Stimulated activated effector memory CD8-positive, alpha-beta T cell treated with anti-CD3 and anti-CD28 coated beads, Interleukin-12 subunit alpha, Interleukin-12 subunit beta, amount 100 ng/mL, for 72 hours (primary cell): ENCODE measurements at places on chromosomes 11 and 22.

DNA sequence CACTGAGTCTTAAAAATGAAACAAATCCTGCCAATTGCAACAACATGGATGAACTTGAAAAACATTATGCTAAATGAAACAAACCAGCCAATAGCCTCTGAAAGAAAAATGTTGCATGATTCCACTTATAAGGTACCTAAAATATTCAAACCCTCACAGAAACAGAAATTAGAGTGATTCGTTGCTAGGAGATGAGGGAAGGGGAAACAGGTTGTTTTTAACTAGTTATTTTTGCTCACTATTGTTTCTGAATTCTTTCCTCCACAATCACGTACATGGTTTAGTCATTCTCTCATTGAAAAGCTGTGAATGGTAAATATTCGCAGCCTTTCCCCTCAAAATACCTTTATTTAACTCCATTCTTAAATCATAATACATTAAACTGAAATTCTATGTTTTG, 14.0 kb upstream of the TYR start:
- DNase-seq, result no peak

GRCh38 chr22:46292732-46293131, 3.9 kb upstream of the GTSE1 start:
- DNase-seq, result no peak

DNA sequence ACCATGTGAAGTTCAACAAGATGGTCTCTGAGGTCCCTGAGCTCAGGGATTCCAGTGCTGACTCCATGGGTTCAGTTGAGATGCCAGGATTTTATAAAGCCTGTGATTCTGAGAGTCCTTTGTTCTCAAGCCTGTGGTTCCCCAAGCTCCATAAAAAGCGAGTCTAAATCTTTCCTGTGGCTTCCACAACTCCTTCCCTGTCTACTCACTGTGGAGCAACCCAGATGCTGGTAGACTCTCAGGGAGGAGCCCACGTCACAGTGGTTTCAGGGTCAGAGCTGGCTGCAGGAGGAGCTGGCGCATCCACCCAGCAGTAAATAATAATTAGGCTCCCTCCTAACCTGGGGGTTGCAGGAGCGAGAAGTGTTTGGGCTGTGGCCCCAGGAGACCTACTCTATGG, 2.0 kb upstream of the RELT start:
- DNase-seq, result no peak

- no peak for DNase-seq
Observed at GRCh38 chr11:8231979-8232378, 31.7 kb downstream of the LMO1 start.

- no peak for DNase-seq
Observed at GRCh38 chr11:2846056-2846455, 39.5 kb downstream of the CDKN1C start.

DNA sequence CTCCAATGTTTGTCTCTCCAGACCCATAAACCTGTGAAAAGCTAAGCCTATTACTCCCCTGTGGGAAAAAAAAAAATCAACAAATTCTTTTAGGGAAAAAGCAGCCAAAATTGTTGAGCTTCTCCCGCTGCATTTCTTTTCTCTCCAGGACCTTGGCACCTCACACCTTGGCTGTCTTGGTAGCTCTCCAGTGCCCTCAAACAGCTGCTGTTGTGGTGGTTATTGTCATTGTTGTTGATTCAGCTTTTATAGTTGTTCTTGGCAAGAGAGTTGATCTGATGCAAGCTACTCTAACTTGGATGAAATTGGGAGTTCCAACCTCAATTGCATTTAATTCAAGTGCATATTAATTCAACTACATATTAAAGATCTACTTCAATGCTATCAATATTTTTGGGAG, 516.9 kb upstream of the LARGE1 start:
- no peak for DNase-seq

GRCh38 chr22:25666308-25666707, 75.7 kb upstream of the MYO18B start:
- no peak for DNase-seq

DNA sequence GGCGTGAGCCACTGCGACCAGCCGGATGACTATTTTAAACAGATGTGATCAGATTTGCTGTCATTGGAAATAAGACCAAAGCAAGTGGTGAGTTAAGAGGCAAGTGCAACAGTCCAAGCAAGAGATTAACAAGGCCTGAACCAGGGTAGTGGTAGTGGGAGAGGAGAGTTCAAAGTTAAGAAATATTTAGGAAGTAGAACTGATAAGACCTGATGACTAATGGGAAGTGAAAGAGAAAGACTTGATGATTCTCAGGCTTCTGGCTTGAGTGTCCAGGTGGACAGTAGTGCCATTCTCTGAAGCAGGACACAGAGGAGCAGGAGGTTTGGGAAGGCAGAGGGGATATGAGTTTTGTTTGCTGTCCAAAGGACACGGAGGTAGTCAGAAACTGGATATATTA, 7.2 kb downstream of the NDUFC2 start:
- no peak for DNase-seq

- DNase-seq, result no peak
Observed at GRCh38 chr22:41347066-41347859, 34.5 kb upstream of the TEF start.

GRCh38 chr11:75233754-75234172, 6.8 kb upstream of the TPBGL start:
- no peak for DNase-seq

GRCh38 chr11:134040386-134041302, 28.2 kb upstream of the JAM3 start:
- no peak for DNase-seq

DNA sequence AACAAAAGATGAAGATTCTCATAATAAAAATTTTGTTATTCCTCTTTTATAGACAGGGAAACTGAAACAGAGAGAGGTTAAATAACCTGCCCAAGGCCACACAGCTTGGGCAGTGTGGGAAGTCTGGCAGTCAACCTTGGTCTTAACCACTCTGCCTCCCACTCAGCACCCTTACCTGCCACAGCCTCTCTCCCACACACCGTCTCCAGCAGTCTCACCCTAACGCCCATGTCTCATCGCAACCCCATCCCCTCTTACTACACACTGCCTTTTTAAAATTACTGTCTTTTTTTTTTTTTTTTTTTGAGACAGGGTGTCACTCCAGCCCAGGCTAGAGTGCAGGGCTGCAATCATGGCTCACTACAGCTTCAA, 25.0 kb downstream of the ARRB1 start:
- no peak for DNase-seq

GRCh38 chr11:134987223-134987768, 575.3 kb upstream of the B3GAT1 start:
- no peak for DNase-seq

- no peak for DNase-seq
Observed at GRCh38 chr11:64125676-64126075, 40.2 kb downstream of the MACROD1 start.

GRCh38 chr11:122879785-122880184, 2.8 kb upstream of the JHY start:
- DNase-seq, result no peak

- DNase-seq, result no peak
Observed at GRCh38 chr11:82994604-82995230, 77.0 kb downstream of the RAB30 start.

DNA sequence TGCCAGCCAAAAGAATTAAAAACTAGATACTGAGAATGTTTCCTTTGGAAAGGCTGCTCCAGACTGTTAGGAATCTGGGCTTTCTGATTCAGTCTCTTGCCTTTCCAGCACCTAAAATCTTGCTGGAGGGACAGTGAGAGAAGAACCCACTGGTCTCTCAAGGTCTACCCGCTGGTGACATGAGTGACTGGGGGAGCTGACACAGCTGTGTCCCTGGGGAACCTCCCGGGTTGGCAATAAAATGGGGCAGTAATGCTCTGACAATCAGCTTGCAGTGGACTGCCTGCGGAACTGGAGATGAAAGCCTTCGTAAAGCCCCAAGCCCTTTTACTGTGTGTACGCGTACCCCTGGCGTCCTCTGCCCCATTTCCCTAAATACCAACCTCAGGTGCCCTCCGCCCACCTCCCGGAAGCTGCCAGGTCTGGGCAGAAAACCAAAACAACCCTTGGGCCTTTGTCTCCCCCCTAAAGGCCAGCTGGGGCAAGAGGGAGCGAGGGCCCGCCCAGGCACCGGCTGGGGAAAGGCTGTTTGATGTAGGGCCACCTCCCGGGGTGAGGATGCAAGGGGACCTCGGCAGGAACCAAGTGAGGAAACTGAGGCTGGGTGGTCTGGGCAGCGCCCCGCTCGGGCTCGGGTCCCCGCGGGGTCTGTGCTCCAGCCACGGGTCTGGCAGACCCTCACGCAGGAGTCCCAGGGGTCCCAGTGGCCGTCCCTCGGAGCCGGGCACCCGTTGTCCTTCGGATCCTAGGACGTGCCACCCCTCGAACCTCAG, 741 bp downstream of the CARS1 start:
- DNase-seq, result peak; percentile 70

GRCh38 chr11:62419314-62419929, 589 bp downstream of the SCGB1A1 start:
- DNase-seq, result no peak

- no peak for DNase-seq
Observed at GRCh38 chr22:43147821-43148220, 3.5 kb upstream of the TSPO start.

- no peak for DNase-seq
Observed at GRCh38 chr22:48588878-48589450, 1238.7 kb downstream of the BRD1 start.

DNA sequence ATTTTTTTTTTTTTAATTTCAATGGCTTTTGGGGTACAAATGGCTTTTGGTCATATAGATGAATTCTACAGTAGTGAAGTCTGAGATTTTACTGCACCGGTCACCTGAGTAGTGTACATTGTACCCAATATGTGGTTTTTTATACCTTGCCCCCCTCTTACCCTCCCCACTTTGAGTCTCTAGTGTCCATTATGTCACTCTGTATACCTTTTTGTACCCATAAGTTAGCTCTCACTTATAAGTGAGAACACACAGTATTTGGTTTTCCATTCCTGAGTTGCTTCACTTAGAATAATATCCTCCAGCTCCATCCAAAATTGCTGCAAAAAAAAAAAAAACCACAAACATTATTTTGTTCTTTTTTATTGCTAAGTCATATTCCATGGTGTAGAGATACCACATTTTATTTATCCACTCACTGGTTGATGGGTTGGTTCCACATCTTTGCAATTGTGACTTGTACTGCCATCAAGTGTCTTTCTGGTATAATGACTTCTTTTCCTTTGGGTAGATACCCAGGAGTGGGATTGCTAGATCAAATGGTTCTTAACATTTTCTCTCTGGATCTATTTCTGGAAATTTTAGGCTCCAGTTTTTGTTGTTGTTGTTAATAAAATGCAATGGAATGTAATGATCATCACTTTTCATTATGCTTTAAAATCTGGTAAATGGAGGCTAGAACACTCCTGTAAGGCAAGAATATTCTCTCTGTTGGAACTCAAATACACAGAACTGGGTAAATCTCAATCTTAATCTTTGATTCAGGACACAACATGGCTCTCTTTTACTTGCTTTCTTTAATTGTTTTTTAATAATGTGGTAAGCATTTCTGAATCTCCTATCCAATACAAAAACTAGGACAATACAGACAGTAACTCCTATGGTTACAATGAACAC, 10.3 kb downstream of the NEAT1 start:
- DNase-seq, result no peak

DNA sequence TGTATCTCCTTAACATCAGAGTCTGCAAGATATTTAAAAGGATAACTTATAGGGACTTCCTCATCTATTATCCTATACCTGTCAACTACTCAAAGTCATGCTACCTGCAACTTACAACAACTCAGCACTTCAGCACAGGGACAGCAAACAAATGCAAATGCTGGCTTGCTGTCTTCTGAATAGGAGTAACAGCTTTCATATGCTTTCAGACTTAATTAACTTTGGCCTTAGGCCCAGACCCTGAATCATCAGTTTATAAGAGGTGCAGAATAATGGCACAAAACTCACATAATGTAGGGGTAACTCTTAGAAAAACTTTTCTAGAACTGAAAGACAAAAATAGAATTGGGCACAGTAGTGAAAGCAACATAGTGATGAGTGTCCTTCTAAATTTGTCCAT, 953.4 kb downstream of the DLG2 start:
- no peak for DNase-seq

DNA sequence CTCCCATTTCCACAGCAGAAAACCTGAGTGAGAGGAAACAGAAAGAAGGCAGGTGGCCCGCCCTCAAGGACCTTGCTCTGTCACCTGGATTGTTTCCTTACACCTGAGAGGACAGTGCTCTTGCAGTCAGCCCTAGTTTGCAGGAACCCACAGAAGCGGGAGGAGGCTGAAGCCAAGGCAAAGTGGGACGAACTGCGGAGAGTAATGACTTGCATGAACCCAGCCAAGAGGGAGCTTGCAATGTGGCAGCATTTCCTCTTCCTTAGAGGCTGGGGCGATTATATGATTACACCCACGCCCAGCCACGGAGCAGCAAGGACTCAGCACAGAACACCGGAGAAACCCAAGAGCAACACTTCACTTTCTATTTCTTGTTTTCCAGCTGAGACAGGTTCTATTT, 102.6 kb downstream of the SPON1 start:
- no peak for DNase-seq

GRCh38 chr11:64069401-64070313, 33.9 kb downstream of the FLRT1 start:
- no peak for DNase-seq
